GDM1 (cell line): ENCODE measurements at places on chromosomes 11 and 22.

DNA sequence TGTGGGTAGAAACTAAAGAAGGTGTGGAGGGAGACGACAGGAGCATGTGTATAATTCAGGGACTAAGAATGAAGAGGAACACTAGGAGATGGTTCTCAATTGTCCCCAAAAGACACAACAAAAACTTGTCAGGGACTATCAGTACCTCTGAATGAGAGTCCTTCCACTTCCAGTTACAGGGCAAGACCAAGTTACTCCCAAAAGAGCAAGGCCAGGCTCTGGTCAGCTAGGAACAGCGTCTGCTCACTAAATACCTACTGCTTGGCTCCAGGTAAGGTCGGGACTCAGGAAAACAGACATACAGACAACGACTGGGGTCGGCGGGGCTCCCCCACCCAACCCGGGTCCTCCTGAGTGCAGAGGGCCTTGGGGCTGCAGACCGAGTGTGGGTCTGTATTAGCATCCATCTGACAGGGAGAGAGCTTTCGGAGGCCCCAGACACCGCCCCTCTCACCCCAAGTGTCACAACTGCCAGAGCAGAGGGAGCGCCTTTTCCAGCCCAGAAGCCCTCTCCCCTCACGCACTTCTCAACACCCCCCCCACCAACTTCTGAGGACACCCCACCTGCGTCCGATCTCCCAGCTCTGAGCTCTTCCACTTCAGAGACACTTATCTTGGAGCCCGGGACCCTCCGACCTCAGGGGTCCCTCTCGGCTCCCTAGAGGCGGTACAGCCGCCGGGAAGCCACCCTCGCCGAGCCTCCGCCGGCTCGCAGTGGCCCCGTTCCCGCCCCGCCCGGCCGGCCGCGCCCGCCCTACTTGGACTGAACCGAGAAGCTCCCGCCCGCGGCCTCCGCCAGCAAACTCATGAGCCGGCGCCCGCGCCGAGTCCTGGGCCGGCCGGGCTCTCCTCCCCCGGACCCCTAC, 522 bp downstream of the RHOG start:
- no peak for DNase-seq

- DNase-seq: no peak
Observed at GRCh38 chr11:35672608-35673007, 10.0 kb downstream of the TRIM44 start.

GRCh38 chr11:57868491-57868890, 106.9 kb downstream of the CTNND1 start:
- DNase-seq: no peak

- no peak for DNase-seq
Observed at GRCh38 chr11:131964698-131965483, 594.5 kb downstream of the NTM start.

DNA sequence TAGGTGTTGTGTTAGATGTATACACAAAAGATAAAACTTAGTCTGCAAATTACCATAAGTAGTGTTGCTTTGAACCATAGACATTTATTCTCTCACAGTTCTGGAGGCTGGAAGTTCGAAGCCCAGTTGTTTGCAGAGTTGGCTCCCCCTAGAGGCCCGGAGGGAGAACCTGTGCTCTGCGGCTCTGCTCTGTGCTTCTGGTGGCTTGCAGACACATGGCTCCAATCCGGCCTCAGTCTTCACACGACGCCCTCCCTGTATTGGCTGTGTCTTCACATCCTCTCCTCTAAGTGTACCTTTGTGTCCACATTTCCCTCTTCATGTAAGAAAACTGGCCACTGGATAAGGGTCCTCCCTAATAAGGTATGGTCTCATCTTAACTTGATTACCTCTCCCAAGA, 128.4 kb downstream of the OPCML start:
- no peak for DNase-seq

DNA sequence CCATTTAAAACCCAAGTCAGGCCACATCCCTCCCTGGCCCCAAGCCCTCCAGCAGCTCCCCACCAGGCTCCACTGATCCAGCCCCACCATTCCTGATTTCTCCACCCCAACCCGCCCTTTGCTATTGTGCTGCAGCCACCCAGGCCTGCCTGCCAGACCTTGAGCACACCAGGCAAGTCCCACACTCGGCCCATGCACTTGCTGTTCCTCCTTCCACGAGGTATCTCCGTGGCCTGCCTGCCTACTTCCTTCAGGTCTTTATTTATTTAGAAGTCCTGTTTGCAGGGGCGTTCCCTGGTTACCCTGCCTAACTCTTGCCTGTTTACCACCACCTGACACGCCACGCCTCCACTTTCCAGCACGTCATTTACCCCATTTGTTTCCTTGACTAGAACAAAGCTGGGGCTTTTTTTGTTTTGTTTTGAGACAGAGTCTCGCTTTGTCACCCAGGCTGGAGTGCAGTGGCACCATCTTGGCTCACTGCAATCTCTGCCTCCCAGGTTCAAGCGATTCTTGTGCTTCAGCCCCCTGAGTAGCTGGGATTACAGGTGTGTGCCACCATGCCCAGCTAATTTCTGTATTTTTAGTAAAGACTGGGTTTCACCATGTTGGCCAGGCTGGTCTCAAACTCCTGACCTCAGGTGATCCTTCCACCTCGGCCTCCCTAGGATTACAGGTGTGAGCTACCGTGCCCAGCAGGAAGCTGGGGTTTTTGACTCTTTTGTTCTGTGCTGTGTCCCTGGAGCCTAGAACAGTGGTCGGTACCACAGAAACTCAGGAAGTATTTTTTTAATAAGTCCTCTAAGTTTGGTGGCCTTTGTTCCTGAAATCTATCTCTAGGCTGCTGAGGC, 6.7 kb downstream of the CENPM start:
- DNase-seq: no peak

- DNase-seq: no peak
Observed at GRCh38 chr11:134561331-134561720, 149.3 kb upstream of the B3GAT1 start.

GRCh38 chr11:121538054-121538453, 85.3 kb upstream of the SORL1-AS1 start:
- DNase-seq: no peak

DNA sequence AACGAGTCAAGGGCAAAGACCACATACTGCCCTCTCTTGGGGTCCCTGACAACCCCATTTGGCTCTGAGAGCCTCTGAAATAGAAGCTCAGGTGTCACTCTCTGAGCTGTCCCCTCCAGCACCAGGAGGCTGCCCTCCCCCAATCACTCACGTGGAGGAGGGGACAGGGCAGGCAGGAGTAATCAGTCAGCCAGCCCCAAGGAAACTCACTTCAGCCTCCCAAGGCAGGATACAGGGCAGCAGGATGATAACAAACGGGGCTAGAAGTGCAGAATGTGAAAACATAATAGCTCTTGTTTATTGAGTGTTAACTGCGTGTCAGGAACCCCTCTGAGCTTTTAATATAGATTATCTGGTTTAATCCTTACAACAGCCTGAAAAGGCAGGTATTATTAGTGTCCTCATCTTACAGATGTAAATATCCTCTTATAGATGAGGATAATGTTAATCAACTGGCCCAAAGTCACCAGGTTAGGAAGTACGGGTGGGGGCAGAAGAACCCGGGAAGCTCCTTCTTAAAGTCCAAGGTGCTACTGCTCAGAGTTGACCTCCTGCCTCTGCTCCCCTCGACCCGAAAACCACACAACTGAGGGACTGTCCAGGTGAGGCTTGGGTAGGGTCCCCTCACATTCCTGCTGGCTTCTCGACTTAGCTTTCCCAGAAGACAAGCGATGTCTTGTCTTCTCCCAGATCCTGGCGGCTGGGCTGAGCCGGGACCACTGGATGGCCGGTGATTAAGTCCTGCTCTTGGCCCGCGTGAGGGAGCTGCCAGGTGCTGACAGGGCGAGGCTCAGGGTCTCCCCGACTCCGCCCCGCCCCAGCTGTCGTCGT, 2.7 kb downstream of the CHRM4 start:
- no peak for DNase-seq

GRCh38 chr11:133606124-133606523, 73.8 kb upstream of the OPCML start:
- DNase-seq: no peak

- DNase-seq: no peak
Observed at GRCh38 chr22:38314933-38315822, 2.1 kb downstream of the CSNK1E start.

GRCh38 chr11:58923300-58923788, 15.9 kb upstream of the GLYATL1 start:
- no peak for DNase-seq

- no peak for DNase-seq
Observed at GRCh38 chr11:11115475-11115874, 237.6 kb downstream of the CSNK2A3 start.

DNA sequence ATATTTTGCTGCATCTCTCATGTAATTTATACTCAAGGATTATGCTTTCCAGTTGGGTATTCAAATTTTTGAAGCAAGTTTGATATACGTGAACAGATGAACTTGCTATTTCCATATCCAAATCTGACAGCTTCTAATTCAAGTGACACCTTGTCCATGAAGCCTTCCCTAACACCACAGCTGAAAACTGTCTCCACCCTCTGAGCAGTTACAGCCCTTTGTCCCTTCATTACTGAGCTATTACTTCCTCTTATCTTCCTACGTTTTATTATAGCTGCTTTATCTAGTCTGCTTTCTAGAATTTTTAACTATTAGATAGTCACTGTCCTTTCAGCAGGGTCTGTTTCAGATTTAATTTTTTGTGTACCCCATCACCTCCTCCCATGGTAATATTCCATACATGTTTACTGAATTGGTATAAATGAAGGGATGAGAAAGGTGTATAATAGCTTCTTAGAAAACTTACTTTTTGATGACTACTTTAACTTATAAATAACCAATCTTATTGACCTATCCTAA, 13.3 kb upstream of the PRSS23 start:
- no peak for DNase-seq
